CD4-positive, alpha-beta T cell treated with Interleukin-10 for 1 hour (primary cell): ENCODE measurements at places on chromosomes 7 and 10.

- DNase-seq, result no peak
Measured at GRCh38 chr7:92762851-92763250, 73.5 kb downstream of the CDK6 start.

- DNase-seq, result peak; percentile 19
Measured at GRCh38 chr7:66837007-66837406, 84.0 kb upstream of the TMEM248 start.

DNA sequence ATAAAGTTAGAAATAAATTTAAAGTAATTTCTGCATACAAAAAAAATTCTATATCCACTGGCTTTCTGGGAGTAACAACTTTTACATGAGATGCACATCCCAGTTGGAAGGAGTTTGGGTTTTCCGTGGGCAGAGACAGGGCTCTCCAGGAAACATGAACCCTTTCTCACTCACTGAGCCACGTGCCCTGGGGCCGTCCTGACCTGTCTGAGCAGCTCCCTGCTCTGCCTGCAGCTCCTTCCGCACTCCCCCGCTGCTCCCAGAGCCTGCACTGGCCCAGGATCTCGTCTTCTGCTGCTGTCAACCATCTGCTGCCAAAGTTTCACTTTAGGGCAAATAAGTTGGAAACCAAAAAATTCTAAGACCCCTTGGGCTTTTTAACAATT, 169.1 kb downstream of the DIP2C start:
- no peak for DNase-seq

DNA sequence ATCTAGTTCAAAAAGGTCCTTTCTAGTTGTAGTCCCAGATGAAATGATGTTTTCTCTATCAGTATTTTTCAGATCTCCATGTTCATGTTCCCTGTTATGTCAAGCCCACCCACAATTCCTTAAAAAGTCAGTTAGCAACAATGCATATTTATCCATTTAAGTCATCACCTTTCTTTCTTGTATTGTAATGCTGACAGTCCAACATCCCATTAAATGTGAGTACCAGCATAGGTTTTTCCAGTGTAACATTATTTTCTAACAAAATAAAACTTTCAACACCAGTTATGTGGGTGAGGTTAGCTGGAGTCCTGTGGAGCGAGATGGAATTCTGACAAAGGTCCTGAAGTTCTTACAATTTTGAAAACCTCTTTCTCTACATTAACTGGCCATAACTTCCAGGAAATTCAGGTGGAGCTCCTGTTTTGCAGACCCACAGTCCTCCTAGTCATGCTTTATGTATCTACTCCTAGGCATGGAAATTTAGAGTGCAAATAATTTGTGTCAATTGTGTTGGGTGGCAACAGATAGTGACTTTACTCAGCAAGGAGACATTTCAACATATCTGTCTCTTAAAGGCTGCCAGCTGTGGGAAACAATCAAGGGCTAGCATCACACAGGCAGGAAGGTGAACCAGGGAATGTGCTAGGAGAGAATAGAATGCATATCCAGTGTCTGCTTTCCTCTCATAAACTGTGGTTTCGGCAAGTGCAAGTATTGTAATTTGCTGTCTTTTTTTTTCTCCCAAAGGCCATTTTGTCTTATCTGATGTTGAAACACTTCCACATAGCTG, 162.6 kb downstream of the MTERF1 start:
- DNase-seq, result no peak

- no peak for DNase-seq
Measured at GRCh38 chr10:72490951-72491350, 134.9 kb downstream of the MICU1 start.

GRCh38 chr7:89943525-89944050, 210.7 kb upstream of the STEAP1 start:
- DNase-seq, result no peak

DNA sequence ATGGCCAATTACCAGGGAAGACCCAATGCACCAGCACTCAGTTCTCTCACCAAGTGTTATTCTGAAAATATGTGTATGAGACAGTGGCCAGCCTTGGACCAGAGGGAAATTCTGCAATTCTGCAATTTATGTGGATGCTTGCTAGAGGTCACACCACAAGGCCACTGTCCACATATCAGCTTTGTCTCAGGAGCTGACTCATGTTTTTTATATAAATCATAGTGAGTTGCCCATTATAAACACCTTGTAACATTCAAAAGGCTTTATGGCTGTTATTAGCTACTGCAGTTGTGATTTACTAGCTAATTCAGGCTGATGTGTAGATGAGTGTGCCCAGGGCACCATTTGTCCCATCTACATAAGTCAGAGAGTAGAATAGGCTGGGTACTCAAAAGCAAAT, 649.0 kb downstream of the LRMDA start:
- no peak for DNase-seq

GRCh38 chr7:147611431-147611830, 979.1 kb upstream of the C7orf33 start:
- DNase-seq, result no peak

DNA sequence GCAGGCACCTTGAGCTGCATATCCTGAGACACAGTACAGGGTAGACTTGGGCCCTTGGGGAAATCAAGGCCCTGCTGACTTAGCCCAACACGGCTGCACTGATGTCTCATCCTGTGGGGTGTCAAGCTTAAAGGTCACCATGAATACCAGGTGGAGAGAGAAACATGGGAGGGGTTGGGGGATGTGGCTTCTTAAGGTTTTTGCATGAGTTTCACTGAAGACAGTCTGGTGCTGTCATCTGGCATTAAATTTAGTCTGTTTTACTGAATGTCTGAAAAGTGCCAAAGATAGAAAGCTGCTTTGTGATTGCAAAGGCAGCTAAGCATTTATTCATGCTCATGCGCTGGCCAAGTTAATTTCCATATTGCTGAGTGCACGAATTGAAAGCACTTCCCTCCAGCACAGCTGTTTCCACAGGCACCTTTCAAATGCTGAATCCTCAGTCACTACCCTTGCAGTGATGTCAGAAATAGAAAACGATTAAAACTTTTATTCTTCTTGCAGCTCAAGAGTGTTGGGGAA, 102.1 kb downstream of the OSBPL3 start:
- peak; percentile 10 for DNase-seq

GRCh38 chr10:82768040-82768439, 893.0 kb downstream of the NRG3 start:
- DNase-seq, result no peak

DNA sequence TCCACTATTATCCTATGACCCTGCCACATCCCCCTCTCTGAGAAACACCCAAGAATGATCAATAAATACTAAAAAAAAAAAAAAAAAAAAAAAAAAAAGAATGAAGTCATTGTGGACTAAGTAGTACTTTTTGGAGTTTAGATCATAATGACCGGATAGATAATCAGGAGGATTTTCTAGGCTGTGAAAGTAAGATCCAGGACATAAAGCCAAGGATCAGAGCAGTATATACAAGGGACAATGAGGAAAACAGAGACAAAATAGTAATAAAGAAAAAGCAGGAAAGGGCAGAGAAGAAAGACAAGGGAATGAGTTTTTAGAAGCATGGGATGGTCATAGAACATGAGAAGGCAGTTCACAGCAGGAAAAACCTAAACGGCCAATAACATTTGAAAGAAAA, 87.6 kb downstream of the AKAP9 start:
- no peak for DNase-seq

DNA sequence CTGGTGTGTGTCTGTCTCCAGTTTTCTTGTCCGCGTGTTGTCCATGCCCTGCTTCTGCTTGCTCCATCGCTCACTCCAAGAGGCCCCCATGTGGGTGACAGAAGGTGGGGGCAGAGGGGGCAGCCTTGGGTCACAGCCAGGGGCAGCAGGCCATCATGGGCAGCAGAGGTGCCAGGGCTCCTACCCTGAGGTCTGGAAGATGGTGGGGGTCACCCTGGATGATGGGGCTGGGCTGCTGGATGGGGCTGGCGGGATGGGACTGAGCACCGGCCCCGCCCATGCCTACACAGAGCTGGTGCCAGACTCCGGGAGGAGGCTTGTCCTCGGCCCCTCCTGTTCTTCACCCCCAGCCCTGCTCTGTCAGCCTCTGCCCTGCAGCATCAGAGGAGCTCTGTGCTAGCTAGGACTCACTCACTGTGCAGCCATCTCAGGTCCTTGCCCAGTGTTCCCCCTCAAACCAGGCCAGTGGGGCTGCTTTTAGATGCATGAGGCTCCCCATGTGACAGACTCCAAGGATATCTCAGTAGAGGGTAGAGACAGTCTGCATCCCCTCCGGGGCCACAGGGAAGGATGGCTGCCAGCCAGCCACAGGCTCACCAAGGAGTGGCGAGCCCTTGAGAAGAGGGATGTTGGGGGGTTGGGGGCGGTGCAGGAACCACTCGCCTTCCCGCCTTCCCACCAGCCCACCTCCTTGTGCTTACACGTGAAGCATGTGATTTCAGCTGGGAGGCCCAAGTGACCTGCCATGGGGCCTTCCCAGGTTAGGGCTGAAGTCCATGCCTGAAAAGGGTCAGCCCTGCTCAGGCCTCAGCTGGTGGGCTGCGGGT, 35.5 kb upstream of the PPIF start:
- DNase-seq, result no peak

GRCh38 chr7:34059136-34059828, 153.9 kb downstream of the BMPER start:
- no peak for DNase-seq

DNA sequence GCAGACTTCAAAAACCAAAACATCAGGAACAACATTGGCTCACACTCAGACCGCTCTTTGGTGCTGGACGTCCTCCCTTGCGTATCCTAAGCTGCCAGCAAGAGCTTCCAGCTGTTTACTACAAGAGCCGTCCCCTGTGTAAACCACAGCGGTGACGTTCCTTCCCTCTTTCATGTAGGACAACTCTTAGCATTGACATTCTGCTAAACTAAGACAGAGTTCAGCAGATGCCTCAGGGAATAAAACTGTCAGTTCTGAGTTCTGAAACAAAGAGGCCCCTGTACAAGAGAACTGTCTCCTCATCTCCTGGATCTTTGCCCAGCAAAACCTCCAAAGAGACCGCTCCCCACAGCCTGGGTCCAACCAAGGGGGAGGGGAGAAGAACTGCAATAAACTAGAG, 57.8 kb upstream of the OPALIN start:
- DNase-seq, result no peak

DNA sequence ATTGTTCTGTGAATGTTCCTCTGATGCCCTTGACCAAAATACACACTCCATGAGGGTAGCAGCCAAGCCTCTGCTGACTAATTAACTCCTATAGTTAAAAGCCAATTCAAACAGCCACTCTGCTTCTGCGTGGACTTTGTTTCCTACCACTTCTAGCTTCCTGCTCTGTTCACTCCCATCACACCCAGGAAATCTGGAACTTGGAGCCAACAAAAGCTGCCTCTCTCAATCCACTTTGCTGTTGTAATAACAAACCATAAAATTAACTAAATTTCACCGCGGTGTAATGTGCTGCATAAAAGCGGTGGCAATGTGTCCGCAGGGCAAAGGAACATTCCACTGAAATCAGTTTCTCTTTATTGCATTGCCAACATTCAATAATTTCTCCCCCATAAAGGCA, 239.5 kb downstream of the PLXNA4 start:
- DNase-seq, result no peak

DNA sequence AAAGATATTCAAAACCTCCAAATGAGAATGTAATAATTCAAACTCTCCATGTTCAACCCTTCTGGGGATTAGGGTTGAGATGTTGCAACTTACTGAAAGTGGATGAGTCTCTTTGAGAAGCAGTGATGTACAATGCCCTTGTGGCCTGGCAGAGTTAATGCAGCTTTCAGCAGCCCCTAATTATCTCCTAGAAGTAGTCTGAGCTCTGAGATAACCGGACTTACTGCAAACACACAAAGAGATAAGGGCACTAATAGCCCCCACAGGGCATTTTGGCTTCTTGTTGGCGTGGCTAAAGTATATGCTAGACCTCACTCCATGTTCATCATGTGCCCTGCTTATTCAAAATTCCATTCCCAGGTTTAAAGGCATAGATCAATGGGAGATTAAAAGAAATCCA, 404.7 kb downstream of the NEBL start:
- DNase-seq, result no peak
